Karpas-422 (cell line): ENCODE measurements at places on chromosomes 5 and 9. TPM values are rescaled to one million over a fixed set of nuclear protein-coding genes. Genes with fewer than 3 reads are reported as not detected.

DNA sequence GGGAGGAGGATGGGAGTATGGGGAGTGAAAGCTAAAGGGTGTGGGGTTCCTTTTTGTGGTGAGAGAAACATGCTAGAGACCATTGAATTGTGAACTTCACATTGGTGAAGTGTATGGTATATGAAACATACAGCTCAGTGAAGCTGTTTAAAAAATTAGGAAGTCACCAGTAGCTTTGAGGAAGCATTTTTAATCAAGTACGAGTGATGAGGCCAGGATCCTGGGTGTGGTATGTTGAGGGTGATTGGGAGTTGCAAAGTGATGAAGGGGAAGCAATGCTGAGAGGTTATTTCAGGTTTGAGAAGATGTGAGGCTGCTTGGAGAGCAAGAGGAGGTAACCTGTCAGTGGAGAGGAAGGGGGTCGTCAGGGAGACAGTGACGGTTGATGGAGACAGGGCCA, 22.7 kb upstream of the CLK4 start:
- H3K4me1 ChIP-seq = no peaks in the 10 kb centered on the region
- H3K36me3 ChIP-seq = no peaks in the 10 kb centered on the region
- no peak overlapping the region for H3K4me3 ChIP-seq
- H3K27ac ChIP-seq = no peak overlapping the region

- no peak overlapping the region for H3K27ac ChIP-seq
- H3K4me3 ChIP-seq = no peak overlapping the region
- H3K4me1 ChIP-seq = no peaks in the 10 kb centered on the region
- DNase-seq = peak; percentile 77
- no peaks in the 10 kb centered on the region for H3K27me3 ChIP-seq
Observed at GRCh38 chr9:90141723-90142122, 500.9 kb downstream of the DIRAS2 start.

DNA sequence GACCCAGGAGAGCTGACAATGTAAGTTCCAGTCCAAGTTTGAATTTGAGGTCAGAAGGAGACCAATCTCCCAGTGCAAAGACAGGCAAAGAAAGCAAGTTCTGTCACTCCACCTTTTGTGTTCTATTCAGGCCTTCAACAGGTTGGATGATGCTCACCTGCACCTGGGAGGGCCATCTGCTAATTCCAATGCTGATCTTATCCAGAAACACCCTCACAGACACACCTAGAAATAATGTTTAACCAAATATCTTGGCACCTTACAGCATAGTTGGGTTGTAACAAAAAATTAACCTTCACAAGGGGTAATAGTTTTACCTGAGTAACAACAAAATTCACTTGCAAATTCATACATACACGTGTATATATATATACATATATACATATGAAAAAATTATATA, 190.8 kb downstream of the DIRAS2 start:
- H3K27ac ChIP-seq = no peak overlapping the region
- H3K4me3 ChIP-seq = no peak overlapping the region
- H3K4me1 ChIP-seq = no peaks in the 10 kb centered on the region
- no peaks in the 10 kb centered on the region for H3K27me3 ChIP-seq

- no peak overlapping the region for H3K27ac ChIP-seq
- H3K36me3 ChIP-seq = no peaks in the 10 kb centered on the region
- H3K4me1 ChIP-seq = peaks cover 7% of the 10 kb centered on the region; the same call in 1 of the 2 replicates
- no peak overlapping the region for H3K4me3 ChIP-seq
Observed at GRCh38 chr9:92503156-92503555, 20.9 kb upstream of the ASPN start.

- H3K4me3 ChIP-seq = no peak overlapping the region
- no peak for DNase-seq
- no peaks in the 10 kb centered on the region for H3K4me1 ChIP-seq
- H3K27me3 ChIP-seq = no peaks in the 10 kb centered on the region
Observed at GRCh38 chr5:147559749-147560148, 49.9 kb upstream of the DPYSL3 start.

- H3K27me3 ChIP-seq = no peaks in the 10 kb centered on the region
- DNase-seq = no peak
- H3K36me3 ChIP-seq = no peaks in the 10 kb centered on the region
- no peaks in the 10 kb centered on the region for H3K4me1 ChIP-seq
- no peak overlapping the region for H3K27ac ChIP-seq
- no peak overlapping the region for H3K4me3 ChIP-seq
Observed at GRCh38 chr5:124121198-124121597, 609.2 kb downstream of the CSNK1G3 start.

DNA sequence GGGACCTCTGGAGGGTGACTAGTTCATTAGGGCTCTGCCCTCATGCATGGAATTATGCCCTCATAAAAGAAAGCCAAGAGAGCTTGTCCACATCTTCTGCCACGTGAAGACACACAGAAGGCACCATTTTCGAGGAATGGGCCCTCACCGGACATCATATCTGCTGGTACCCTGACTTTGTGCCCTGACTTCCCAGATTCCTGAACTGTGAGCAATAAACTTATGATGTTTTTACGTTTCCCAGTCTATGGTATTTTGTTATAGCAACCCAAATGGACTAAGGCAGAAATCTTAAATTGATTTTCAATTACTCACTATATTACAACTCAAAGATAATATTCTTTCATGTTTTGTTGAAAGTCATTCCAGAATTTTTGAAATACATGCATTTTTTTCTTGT, 163.8 kb upstream of the PAPPA start:
- H3K4me1 ChIP-seq = no peaks in the 10 kb centered on the region
- no peaks in the 10 kb centered on the region for H3K36me3 ChIP-seq
- no peak overlapping the region for H3K27ac ChIP-seq

SLC36A3 gene
- total RNA-seq = not detected in 2 replicates

DNA sequence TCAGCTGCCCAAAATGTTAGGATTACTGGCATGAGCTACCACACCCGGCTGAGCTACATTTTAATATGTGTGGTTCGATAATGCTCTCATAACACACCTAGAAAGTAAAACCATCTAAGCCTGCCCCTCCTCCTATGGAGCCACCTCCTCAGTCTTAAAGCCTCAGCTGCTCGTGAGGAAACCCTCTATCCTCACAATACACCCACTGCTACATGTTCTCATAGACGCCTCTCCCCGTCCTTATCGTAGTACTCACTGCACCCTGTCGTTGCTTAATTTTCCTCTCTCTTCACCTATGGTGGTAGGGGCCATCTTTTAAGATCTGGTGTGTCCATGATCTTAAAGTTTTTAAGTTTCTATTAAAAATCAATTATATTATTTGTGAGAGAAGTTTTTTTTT, 72.9 kb downstream of the RCL1 start:
- no peak overlapping the region for H3K27ac ChIP-seq
- DNase-seq = no peak
- H3K36me3 ChIP-seq = no peaks in the 10 kb centered on the region
- H3K27me3 ChIP-seq = no peaks in the 10 kb centered on the region
- no peaks in the 10 kb centered on the region for H3K4me1 ChIP-seq
- H3K4me3 ChIP-seq = no peak overlapping the region

GRCh38 chr5:68332080-68332451, 116.5 kb downstream of the PIK3R1 start:
- no peak overlapping the region for H3K27ac ChIP-seq
- H3K27me3 ChIP-seq = no peaks in the 10 kb centered on the region
- no peaks in the 10 kb centered on the region for H3K36me3 ChIP-seq
- peaks cover 13% of the 10 kb centered on the region for H3K4me1 ChIP-seq
- DNase-seq = no peak

MYMK gene
- not detected in 2 replicates for total RNA-seq

CDX1 gene
- not detected in 2 replicates for total RNA-seq

- no peak overlapping the region for H3K4me3 ChIP-seq
- DNase-seq = no peak
- no peaks in the 10 kb centered on the region for H3K27me3 ChIP-seq
Observed at GRCh38 chr9:77865385-77866047, 166.1 kb downstream of the GNAQ start.

DNA sequence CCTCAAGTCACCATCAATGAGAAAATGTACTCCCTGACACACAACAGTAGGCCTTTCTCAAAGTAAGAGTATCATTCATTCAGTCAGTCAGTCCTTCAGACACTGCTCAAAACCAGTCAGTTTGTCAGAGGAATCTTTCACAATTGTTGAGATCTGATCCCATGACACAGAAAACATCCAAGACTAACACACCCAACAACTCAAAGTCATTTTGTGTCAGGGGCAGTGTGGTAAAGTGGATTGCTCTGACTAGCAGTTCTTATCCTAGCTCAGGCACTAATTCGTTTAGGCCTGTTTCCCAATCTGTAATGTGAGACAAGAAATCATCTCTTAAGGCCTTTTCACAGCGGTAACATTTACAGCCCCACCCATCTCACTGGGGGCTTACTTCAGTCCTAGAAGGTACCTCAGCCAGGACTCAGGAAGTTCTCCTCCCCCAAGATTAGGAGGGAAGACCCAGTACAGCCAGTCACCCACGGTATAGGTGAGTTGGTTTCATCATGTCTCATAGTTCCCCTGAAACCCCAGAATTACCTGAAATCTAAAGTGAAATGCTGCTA, 31.9 kb downstream of the SH3TC2 start:
- no peak overlapping the region for H3K27ac ChIP-seq
- H3K4me3 ChIP-seq = no peak overlapping the region
- H3K36me3 ChIP-seq = no peaks in the 10 kb centered on the region
- H3K4me1 ChIP-seq = peaks cover 5% of the 10 kb centered on the region; the same call in 1 of the 2 replicates

DNA sequence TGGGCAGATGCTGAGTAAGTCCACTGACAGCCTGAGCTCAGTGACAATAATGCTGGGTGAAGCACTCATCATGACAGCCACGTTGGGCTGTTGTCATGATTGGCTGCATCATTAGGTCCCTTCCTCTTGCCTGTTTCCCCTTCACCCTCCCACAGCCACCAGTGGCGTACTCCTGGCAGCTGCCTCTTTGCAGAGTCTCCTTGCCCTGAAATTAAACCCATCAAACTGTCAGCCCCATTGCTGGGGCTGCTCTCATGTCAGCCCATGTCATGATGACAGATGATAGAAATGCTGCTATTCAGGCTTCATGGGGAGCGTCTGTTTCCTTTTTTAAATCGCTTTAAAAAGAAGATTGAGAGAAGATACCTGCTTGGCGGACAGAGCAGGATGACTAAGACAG, 327.4 kb downstream of the AGTPBP1 start:
- H3K4me1 ChIP-seq = peaks cover 30% of the 10 kb centered on the region
- peak; percentile 59 for DNase-seq
- H3K4me3 ChIP-seq = no peak overlapping the region
- no peak overlapping the region for H3K27ac ChIP-seq
- H3K36me3 ChIP-seq = no peaks in the 10 kb centered on the region
- 0 out of 2 replicates have a peak, but pooled peaks cover 2% of the 10 kb centered on the region for H3K27me3 ChIP-seq

DNA sequence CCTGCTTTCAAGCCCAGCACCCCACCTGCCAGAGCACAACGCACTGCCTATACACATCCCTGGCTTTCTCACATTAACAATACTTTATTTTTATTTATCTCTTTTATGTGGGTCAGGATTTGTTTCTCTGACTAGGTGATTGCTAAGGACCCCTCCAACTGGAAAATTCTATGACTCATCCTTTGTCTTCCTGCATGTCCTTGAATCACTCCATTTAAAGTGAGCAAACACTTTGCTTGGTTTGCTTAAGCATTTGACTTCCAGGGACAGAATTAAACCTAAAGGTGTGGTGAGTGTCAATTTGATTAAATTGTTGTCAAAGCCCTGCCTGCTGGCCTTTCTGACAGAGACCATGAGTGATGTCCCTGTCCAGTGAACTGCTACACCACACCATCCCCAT, 536.5 kb upstream of the BRINP1 start:
- H3K4me3 ChIP-seq = no peak overlapping the region
- no peak for DNase-seq
- no peak overlapping the region for H3K27ac ChIP-seq
- H3K27me3 ChIP-seq = no peaks in the 10 kb centered on the region
- H3K4me1 ChIP-seq = no peaks in the 10 kb centered on the region

GRCh38 chr5:9108162-9108561, 437.7 kb downstream of the SEMA5A start:
- no peak overlapping the region for H3K4me3 ChIP-seq
- H3K27me3 ChIP-seq = no peaks in the 10 kb centered on the region
- no peak overlapping the region for H3K27ac ChIP-seq
- no peaks in the 10 kb centered on the region for H3K4me1 ChIP-seq
- no peak for DNase-seq

- H3K36me3 ChIP-seq = no peaks in the 10 kb centered on the region
- H3K27me3 ChIP-seq = no peaks in the 10 kb centered on the region
- no peak overlapping the region for H3K4me3 ChIP-seq
- H3K27ac ChIP-seq = no peak overlapping the region
- no peak for DNase-seq
Observed at GRCh38 chr5:90644132-90644531, 85.5 kb downstream of the ADGRV1 start.

PALM2AKAP2 gene
- total RNA-seq = not detected in 2 replicates

SAXO1 gene
- total RNA-seq = not detected in 2 replicates

DNA sequence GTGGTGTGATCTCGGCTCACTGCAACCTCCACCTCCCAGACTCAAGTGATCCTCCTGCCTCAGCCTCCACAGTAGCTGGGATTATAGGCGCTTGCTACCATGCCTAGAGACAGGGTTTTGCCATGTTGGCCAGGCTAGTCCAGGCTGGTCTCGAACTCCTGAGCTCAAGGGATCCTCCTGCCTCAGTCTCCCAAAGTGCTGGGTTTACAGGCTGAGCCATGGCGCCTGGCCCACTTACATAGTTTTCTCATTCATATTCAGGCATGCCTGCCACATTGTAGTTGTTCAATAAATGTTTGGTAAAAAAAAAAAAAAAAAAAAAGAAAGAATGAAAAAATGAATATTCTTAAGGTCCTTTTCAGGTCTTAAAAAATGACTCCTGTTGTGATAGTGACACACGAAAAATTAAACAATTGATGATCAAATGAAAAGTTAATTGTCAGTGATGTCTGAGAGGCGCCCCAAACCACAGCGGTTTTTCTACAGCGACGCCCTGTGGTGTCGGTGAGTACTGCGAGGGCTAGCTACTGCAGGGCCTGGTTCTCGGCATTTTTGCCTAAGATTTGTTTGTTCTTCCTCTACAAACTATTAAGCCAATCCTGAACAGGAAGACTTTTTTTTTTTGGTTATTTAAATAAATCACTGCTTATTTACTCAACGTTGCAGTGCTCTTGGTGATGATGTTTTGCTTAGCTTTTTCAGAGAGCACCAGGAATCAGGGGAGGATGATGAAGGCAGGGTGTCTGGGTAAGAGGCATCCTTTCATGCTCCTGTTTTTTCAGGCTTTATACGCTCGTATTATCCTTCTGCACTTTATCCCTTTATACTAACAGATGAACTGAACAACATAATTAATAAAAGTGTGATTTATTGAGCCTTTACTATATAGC, 67.0 kb upstream of the DPYSL3 start:
- H3K27ac ChIP-seq = no peak overlapping the region
- no peaks in the 10 kb centered on the region for H3K36me3 ChIP-seq
- no peaks in the 10 kb centered on the region for H3K27me3 ChIP-seq
- H3K4me1 ChIP-seq = peaks cover 19% of the 10 kb centered on the region
- H3K4me3 ChIP-seq = no peak overlapping the region

DNA sequence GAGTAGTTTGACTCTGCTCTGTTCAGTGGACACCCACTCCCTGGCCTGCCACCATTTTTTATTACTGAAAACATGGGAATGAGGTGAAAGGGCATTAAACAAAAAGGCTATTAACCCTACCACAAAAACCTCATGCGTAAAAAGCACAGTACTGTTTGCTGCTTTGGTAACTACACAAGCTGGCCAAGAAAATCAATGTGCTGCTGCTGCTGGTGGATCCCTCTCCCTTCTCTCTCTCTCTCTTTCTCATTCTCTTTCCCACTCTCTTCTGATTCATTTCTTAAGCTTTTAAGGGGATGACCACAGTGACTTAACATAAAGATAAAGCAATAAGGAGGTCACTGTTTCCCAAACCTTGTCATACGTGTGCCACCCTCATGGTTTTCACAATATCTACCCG, 183.2 kb upstream of the TBC1D2 start:
- H3K27ac ChIP-seq = no peak overlapping the region
- H3K36me3 ChIP-seq = no peaks in the 10 kb centered on the region
- DNase-seq = no peak
- no peaks in the 10 kb centered on the region for H3K4me1 ChIP-seq

GRCh38 chr5:173281910-173282309, 46.3 kb downstream of the STC2 start:
- H3K4me1 ChIP-seq = no peaks in the 10 kb centered on the region
- no peak overlapping the region for H3K27ac ChIP-seq
- no peak overlapping the region for H3K4me3 ChIP-seq
- H3K27me3 ChIP-seq = no peaks in the 10 kb centered on the region

PCDHGB5 gene
- 17.0 and 26.4 TPM in 2 replicates for total RNA-seq

CCL21 gene
- total RNA-seq = not detected in 2 replicates
